ENCODE measurements at places on chromosomes 16 and 17.

GRCh38 chr16:3158510-3159314, 23.9 kb downstream of the ZNF213 start:
- no peak for DNase-seq

DNA sequence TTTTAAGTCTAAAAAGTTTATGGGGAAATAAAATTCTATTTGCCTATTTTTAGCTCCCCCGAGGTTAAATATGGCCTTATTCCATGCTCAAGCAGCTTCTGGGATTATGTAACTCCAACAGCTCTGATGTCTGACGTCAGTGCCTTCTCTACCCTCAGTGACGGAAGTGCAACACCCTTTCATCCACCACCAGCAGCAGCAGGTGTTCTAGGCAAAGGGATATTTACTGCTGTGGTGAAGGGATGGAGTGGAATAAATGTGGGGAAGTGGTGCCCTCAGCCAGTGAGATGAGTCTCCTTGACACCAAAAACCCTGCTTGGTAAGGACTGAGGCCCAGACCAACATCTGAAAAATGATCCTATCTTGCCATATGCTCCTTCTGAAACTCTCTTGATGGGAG, 247.4 kb downstream of the SHISA9 start:
- DNase-seq = no peak

DNA sequence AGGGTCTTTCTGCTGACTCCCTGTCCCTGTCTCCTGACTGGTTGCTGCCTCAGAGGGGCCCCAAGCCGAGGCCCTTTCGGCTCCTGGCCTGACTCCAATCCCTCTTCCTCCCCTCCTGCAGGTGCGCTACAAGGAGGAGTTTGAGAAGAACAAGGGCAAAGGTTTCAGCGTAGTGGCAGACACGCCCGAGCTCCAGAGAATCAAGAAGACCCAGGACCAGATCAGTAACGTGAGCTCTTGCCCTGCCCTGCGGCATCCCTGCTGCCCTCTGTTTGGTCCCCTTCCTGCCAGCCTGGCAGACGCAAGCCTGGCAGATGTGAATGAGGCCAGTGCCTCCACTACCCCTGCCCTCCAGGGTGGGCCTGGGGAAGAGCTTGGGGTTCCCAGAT, 27.1 kb upstream of the LASP1NB start:
- no peak for DNase-seq

GRCh38 chr16:82459580-82460256, 167.1 kb upstream of the CDH13 start:
- no peak for DNase-seq

- no peak for DNase-seq
Observed at GRCh38 chr16:65069766-65070165, 52.1 kb downstream of the CDH11 start.

- DNase-seq = no peak
Observed at GRCh38 chr17:78854508-78854907, 13.9 kb upstream of the USP36 start.

GRCh38 chr17:34579017-34579946, at the start of gene TMEM132E:
TSS of gene TMEM132E (plus strand) at chr17:34579582. CDS start at chr17:34581077, 1,495 bp downstream.
- DNase-seq = peak; percentile 45

- no peak for DNase-seq
Observed at GRCh38 chr17:44623070-44623725, 33.1 kb upstream of the MEIOC start.

DNA sequence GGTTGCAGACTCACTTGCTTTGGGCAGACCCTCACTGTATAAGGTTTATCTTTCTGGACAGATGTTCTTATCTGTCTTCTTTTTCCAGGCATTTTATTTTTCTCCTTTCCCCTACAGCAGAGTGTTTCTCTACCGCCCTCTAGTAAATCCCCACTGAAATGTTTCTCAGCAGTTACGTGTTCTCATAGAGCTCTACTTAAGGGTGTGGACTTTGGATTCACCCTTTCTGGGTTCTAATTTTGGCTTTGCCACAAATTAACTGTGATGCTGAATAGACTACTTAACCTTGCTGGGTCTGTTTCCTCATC, 2.0 kb downstream of the ADAT1 start:
- DNase-seq = no peak

GRCh38 chr16:2162676-2163118, 7.1 kb downstream of the TRAF7 start:
- no peak for DNase-seq

DNA sequence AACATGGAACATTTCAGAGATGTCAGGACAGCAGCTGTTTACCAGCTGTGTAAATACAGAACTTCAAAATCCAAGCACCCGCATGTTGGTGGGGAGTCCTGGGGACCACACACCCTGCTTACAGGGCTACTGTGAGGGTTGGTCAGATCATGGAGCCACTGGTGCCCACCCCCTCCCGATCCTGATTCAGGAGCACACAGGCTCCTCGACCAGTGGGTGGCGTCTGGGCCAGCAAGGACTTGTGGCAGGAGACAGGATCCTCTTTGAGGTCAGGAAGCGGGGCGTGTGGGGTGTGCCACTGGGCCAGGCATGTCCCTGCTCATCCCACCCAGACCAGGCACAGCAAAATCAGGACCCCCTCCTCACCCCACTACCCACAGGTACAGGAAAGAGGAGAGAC, 83.6 kb downstream of the SDK2 start:
- DNase-seq = no peak

- DNase-seq = no peak
Observed at GRCh38 chr16:89579351-89579750, 3.8 kb downstream of the CPNE7 start.

GRCh38 chr17:43327421-43327820, 71.4 kb upstream of the ARL4D start:
- no peak for DNase-seq

- DNase-seq = no peak
Observed at GRCh38 chr16:70467113-70467512, 12.7 kb downstream of the FCSK start.

- no peak for DNase-seq
Observed at GRCh38 chr16:85508993-85509392, 104.1 kb upstream of the GSE1 start.

DNA sequence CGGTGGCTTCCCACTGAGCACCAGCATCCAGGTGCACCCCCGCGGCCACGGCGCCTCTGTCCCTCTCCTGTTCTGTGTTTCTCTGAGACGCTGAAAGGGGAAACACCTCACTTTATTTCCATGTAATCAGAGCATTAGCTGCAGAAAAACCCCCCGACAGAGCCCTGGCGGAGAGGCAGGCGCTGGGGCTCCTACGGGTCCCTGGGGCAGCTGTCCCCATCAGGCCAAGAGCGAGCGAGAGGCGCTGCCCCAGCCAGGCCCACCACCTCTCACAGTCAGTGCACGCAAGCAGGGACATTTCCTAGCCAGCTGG, 27.1 kb upstream of the CHMP6 start:
- no peak for DNase-seq

DNA sequence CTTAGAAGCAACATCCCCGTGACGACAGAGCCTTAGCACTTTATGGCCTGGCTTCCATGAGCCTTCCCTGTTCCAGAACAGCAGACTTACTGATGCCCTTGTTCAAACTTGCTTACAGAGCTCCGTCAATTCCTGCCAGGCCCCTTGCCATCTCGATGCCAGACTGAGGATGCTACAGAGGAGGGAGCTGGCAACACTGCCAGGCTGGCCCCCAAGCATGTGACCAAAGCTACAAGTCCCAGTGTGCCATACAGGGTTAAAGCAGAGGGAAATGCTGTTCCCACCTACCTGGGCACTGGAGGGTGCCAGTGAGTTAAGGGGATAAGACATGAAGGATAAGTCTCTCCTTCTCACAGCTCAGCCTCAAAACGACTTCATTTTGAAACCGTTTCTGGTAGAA, 33.5 kb upstream of the SREBF1 start:
- DNase-seq = no peak

GRCh38 chr17:37060928-37061327, 112.2 kb downstream of the AATF start:
- no peak for DNase-seq

- no peak for DNase-seq
Observed at GRCh38 chr16:25031132-25031440, 15.9 kb upstream of the ARHGAP17 start.

DNA sequence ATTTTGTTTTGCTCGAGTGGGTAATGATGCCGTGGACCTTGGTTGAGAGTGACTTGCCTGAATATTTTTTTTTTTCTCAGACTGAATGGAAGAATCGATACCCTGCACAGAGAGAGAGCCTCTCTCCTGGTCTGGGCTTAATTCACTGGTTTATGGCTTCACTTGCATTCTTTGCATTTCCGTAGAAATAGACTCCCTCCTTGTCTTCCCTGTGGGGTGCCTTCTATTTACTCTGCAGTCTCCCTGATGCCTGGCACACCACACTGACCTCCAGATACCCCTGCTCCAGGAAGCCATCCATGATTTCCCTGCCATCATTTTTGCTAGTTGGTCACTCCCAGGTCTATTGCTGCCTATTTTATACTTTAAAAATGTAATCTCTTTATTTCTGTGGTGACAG, 238.0 kb downstream of the SNX29 start:
- no peak for DNase-seq

- no peak for DNase-seq
Observed at GRCh38 chr16:85134789-85135142, 22.5 kb upstream of the CIBAR2 start.

Measured in NCI-H1105 (cell line).